Mucosa of descending colon (tissue), 3 donors: ENCODE measurements at places on chromosomes 1 and 21. TPM values are rescaled to one million over a fixed set of nuclear protein-coding genes. Genes with fewer than 3 reads are reported as not detected.

DNA sequence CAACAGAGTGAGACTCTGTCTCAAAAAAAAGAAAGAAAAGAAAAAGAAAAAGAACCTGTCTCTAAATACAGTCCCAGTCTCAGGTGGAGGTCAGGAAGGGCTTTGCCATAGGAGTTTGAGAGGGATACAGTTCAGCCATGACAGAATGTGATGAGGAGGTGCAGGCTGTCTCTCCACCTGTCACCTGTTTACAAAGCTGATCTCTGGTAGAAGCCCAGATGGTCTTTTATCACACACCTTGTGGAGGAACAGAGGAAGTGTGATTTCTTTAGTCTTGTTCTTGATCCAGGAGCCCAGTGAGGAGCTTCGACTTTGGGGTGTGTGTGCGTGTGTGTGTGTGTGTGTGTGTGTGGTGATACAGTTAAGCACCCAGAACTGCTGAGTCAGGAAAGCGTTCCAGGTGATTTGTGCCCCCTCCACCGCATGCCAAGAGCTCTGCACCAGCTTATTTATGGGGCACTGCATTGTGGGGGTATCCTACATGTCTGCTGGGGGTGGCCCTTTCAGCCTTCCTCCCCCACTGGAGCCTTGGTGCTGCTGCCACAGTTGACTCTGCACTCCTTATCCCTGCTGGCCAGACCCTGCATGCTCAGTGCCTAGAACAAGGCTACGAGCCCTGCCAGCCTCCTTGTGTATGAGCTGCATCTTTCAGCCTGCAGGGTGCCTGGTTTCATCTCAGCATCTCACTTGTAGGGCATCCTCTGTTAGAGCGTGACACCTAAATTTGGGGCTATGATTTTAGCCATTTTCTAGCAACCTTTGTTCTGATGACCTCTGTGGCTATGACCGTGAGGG is 19.3 kb downstream of the DOP1B start:
- DNase-seq: no peak

DNA sequence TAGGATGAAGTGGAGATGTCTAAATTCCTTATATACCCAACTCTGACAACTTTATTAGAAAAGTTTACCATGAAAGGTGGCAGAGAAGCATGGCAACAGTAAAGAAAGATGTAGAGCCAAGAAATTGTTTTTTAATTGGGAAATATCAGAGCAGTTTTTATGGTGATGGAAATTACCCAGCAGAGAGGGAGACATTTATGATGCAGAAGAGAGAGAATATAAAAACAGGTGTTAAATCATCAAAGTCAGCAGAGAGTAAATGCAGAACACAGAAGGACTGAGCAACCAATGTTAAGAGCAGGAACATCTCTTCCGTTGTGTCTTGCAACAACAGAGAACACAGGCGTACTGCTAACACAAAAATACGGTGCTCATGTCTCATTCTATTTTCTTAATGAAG is 28.2 kb downstream of the WARS2 start:
- DNase-seq: no peak

GRCh38 chr1:42176902-42177519 is 12.5 kb upstream of the GUCA2A start:
- peak; percentile 39 for DNase-seq

- no peak for DNase-seq
Observed at GRCh38 chr1:29646161-29646775, 409.9 kb downstream of the PTPRU start.

DNA sequence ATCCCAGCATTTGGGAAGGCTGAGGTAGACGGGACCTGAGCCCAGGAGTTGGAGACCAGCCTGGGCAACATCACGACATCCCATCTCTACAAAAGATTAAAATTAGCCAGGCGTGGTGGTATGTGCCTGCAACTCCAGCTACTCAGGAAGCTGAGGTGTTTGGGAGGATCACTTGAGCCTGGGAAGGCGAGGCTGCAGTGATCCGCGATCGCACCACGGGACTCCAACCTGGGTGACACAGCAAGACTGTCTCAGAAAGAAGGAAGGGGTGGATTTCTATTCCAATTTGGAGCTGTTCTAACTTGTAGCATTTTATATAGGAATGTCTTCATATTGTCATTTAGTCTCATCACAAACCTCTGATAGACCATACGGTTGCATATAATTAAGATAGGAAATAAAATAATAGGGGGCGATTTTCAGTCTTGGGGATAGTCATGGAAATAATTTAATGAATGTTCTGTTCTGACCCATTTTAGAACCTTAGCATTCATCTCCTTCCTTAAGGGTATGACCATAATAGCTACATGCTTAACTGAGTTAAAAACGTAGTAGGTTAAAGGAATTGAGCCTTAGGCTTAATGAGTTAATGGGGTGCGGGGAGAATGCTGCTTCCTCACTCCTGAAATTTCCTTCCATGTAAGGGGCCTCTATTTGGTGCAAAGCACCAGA is 93.1 kb downstream of the ADCY10 start:
- no peak for DNase-seq

- DNase-seq: peak; percentile 77
Observed at GRCh38 chr1:205284420-205285144, 37.0 kb downstream of the NUAK2 start.

- DNase-seq: no peak
Observed at GRCh38 chr1:3051270-3052268, 17.4 kb upstream of the PRDM16 start.

DNA sequence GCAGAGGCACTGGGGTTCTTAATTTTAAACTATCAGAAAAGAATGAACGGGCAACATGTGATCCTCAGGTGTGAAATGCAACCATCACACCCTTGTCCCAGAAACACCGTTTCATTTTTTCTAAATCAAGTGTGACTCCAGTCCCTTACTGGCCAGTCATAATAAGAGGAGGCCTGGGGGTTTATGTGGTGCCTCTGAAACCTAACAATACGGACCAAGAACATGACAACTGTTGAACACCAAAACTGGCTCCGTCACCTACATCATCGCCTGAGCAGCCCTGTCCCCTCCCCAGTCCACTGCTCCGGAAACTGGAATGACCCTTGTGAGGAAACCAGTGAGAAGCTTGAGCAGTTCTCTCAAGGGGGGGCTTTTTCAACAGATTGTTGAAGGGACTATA is 55.9 kb upstream of the KIF26B start:
- no peak for DNase-seq

GRCh38 chr1:151787689-151788088 is 2.6 kb downstream of the TDRKH start:
- DNase-seq: no peak

PLXNA2 gene
- 65.5 TPM for total RNA-seq

TCP10L gene
- not detected for total RNA-seq
